ENCODE measurements at places on chromosomes 6 and 20.

DNA sequence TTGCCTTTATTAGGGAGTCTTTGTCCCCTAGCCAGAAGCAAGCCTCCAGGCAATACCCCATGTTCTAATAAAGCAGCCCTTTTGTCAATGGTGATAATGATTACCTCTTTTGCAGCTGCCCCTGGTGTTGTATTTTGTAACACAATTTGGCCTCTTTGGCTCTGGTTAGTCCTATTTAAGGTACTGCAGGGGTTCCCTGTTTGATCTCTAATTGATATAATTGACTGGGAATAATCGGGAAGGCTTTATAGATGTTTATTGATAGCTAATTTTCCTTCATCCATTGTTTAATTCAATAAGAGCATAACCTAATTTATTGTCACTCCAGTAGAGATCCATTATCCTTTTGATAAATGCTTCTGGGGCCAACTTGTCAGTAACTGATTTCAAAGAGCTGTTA lies 537.2 kb downstream of the PKHD1 start:
- DNase-seq: no peak

DNA sequence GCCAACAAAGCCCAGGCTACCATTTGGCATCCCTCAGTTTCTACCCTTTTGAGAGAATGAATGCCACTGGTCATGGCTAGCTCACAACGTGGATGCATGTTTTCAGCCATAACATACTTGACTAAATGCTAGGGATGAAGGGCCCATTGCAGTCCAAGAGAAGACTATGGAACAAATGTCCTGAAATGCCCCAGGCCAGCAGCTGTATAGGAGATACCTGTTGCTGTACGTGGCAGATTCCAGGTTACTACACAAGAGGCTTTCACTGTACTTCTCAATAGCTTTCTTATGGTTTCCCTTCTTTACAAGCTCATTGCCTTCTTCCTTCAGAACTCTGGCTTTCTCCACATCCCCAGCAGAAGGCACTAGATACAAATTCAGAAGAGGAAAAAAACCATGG lies 11.7 kb downstream of the TOMM34 start:
- no peak for DNase-seq

DNA sequence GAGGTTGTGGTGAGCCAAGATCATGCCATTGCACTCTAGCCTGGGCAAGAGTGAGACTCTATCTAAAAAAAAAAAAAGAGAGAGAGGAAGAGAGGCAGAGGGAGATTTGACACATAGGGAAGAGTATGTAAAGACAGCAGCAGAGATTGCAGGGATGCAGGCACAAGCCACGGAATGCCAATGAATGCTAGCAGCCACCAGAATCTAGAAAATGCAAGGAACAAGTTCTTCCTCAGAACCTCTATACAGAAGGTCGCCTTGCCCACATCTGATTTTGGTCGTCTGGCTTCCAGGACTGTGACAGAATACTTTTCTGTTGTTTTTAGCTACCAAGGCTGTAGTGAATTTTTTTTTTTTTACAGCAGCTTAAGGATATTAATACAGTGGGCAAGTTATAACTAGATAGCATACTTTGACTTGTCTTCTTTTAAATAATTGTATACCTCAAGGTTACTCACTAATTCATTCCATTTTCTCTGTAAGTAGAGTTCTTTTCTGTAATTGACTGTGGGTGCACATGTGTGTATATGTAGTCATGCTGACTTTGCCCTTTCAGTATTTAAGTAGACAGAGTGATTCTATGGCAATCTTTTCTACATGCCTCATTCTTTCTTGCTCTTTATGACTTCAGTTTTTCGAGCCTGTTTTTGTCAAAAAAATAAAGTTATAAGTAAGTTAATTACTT lies 402.2 kb downstream of the GJA1 start:
- DNase-seq: no peak

GRCh38 chr6:138655828-138656227 lies 117.7 kb upstream of the CCDC28A start:
- DNase-seq: no peak

DNA sequence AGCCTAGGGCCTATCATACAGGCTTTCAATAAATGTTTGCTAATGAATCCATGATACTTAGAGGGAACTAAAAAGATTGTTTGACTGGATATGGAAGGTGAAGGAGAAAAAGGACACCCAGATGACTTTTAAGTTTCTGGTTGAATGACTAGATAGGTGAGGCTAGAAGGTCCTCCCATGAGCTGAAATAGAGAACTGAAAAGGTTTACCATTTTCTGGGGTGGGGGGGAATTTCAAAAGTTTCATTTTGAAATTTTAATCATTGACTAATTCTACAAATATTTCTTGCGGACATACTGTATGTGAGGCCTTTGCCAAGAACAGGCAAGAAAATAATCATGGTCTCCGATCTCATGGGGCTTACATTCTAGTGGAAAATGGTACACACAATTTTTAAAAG lies 17.9 kb upstream of the ZBTB2 start:
- no peak for DNase-seq

- no peak for DNase-seq
Measured at GRCh38 chr6:132272776-132273175, 128.5 kb downstream of the MOXD1 start.

DNA sequence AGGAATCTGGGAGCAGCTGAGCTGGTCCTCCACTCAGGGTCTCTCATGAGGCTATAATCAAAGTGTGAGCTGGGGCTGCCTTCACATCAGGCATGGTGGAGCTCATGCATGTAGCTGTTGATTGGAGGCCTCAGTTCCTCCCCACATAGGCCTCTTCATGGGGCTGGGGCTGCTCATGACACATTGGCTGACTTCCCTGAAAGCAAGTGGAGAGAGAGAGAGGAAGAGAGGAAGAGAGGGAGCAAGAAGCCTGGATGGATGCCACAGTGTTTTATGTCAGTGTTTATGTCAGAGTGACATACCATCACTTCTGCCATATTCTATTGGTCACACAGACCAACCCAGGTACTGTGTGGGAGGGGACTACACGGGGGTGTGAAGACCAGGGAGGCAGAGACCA lies 43.8 kb downstream of the EYA2 start:
- DNase-seq: no peak

GRCh38 chr6:90351696-90352095 lies 55.1 kb upstream of the BACH2 start:
- DNase-seq: no peak

DNA sequence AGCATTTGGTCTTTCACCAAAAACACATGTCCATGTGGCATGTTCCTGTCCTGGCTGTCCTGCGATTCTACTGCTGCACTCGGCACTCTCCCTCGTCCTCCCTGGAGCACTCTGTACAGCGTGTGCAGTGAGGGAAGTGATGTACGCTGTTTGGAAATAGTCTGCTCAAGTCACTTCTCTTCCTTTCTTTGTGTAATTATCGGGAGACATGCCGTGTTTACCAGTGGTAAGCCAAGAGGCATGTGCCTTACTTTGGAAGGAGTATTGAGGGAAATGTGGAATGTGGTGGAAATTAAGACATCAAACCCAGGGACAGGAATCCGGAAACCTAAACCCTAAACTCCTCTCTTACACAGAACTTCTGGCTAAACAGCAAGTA lies 268.5 kb upstream of the FOXQ1 start:
- no peak for DNase-seq

- no peak for DNase-seq
Measured at GRCh38 chr6:139236105-139236504, 55.7 kb downstream of the TXLNB start.

DNA sequence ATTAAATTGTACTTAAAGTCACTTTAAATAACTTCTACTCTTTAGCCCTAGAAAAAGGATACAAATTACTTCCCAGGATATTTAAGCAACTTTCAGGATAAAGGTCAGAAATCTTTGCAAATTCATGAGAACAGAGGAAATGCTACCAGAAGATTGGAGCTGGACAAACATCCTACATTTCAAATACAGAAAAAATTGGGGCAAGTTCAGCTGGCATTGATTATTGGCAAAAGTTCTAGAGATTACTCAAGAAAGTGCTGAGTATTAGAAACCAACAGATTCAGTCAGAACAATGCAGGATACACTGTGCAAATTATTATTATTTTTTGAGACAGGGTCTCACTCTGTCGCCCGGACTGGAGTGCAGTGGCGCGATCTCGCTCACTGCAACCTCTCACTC lies 6.0 kb downstream of the SLC22A23 start:
- no peak for DNase-seq

- DNase-seq: peak; percentile 70
Measured at GRCh38 chr6:149925974-149926777, 3.3 kb upstream of the RAET1G start.

DNA sequence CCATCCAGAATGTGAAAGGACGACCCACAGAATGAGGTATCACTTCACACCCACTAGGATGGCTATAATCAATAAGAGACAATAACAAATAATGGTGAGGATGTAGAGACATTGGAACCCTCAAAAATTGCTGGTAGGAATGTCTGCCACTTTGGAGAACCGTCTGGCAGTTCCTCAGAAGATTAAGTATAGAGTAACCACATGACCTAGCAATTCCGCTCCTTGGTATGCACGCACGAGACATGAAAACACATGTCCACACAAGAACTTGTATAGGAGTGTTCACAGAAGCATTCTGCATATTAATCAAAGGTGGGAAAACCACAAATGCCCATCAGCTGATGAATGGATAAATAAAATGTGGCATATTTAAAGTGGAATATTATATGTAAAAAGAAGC lies 100.6 kb downstream of the IRF4 start:
- DNase-seq: no peak

DNA sequence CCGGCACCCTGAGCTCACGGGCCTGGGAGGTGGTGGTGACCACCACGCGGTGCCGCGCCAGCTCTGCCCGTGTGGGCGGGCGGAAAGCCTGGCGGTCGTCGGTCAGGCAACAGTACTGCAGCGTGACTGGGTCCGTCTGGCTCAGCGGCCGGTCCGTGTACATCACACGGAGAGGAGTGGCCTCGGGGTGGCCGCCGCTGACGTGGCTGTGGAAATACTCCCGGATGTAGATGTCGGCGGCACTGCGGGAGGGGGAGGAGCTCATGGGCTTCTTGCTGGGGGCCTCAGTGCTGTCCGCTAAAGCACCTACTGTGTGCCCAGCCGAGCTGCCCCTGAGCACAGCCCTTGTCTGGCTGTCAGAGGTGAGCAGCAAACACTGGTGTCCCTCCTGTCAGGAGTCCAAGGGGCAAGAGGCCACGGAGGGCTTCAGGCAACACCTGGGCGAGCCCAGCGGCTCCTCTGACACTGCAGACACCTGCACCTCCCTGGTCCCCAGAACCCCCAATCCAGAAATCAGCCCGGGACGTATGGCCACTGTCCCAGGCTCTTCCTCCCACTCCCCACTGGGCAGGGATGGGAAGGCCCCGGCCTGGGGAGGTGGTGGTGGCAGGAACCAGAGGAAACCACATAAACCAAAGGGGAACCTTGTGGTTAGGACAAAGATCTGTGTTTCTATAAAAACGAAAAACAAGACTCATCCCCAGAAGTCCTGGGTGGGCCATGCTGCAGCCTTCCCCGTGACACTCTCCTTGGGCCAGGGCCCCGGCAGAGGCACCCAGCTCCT lies 6.5 kb downstream of the HELZ2 start:
- no peak for DNase-seq

DNA sequence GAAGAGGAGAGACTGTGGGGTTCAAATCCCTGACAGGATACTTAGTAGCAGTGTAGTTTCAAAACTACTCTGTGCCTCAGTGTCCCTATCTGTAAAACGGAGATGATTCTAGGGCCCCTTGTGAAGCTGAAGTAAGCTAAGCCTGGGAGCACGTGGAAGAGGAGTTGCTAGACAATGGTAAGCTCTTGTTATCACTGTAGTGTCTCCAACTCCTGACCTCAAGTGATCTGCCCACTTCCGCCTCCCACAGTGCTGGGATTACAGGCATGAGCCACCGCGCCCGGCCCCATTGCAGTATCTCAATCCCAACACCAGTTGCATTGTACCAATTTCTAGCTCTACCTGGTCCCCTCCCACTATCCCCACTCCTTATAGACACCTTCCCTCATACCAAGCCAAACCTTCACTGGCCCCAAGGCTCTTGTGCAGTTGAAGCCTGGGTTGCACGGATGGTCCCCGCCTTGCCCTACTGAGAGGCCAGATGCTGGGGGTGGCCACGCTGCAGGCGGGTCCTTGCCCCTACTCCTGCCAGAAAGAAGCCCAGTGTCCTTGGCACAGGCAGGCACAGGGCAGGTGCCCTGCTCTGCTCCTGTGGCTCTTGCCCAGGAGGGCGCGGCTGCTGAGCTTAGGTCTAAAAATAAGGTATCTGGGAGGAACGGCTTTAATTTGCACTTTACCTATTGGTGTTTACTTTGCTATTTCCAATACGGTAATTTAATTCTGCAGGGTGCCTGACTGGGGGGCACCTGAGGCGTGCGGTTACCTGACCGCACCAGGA lies 118.1 kb downstream of the VEGFA start:
- DNase-seq: no peak

DNA sequence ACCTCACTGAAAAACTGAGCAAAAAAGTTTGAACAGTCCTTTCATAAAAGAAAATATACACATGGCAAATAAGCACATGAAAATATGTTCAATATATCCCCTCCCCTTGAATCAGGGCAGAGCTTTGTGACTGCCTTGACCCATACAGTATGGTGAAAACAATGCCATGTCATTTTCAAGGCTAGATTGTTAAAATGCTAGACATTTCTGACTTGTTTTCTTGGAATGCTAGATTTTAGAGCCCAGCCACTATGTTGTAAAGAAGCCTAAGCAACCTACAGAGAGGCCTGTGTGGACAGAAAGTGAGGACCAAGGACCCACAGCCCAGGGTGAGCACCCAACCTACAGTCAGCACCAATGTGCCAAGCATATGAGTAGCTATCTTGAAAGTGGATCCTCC lies 17.1 kb upstream of the ASF1A start:
- no peak for DNase-seq

- peak; percentile 27 for DNase-seq
Measured at GRCh38 chr6:44304282-44305199, 8.6 kb downstream of the AARS2 start.

GRCh38 chr6:150966786-150967185 lies 101.3 kb downstream of the MTHFD1L start:
- DNase-seq: no peak

DNA sequence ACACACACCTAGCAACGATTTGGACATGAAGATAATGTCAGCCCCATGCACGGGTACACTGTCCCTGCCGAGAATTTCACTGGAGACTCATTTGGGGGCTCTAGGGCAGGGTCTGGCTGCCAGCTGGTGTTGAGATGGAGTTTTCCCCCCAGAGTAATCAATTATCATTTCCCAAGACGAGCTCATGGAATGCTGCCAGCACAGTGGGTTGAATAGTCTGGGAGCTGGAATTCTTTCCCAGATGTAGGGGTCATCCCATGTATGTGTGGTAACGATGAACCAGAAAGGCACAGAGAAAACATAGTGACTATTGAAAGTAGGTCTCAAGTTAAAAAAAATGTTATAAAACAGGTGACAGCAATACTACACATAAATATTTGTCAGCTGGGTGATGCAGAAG lies 579.9 kb downstream of the MAFB start:
- no peak for DNase-seq

GRCh38 chr20:61538183-61538942 lies 286.3 kb downstream of the CDH4 start:
- no peak for DNase-seq

DNA sequence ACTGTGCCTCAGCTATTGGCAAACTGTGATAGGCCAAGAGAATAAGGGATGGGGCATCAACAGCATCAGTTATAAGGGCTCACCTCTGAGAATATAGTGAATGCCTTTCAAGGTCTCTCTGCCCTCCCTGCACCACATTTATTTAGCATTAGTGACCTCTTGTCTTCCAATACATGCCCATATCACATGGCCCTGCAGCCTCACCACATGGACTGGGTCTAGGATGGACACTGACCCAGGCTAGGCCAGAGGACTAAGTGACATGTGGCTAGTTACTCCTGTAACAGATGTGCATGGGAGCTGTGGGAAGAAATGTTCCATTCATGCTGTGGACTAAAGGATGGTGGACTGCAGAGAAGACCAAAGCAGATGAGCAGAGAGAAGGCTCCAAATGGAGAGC lies 3.2 kb upstream of the BTN2A2 start:
- no peak for DNase-seq

GRCh38 chr6:152648105-152648504 lies 10.9 kb upstream of the SYNE1 start:
- DNase-seq: no peak

Measured in T-helper 17 cell (primary cell).